ENCODE measurements at places on chromosomes 4 and X.

DNA sequence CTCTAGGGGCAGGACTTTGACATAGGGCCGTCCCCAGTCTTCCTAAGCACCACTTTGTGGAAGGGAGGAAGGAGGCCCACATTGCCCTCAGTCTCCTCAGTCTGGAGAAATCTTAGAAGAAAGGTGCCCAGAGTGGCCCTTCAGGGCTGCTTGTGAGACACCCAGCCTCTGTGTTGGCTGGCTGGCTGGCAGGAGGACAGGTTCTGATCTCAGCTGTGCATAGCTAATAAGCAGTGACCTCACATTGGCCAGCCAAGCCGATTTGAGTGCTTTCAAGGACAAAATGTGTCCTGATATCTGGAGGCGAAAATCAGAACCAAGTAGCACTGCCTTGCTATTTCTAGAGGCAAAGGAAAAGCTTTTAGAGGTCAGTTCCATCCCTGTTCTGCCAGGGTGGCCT, 211.5 kb downstream of the BCOR start:
- DNase-seq = no peak

GRCh38 chr4:54517781-54518444, 139.8 kb upstream of the KIT start:
- no peak for DNase-seq

- DNase-seq = no peak
These were observed 160.2 kb downstream of the PALLD start for GRCh38 chr4:168656946-168657473.

- DNase-seq = no peak
These were observed 1.0 kb upstream of the ANKRD17 start for GRCh38 chr4:73259571-73260090.

GRCh38 chr4:52704661-52705060, 45.6 kb upstream of the USP46 start:
- DNase-seq = no peak

DNA sequence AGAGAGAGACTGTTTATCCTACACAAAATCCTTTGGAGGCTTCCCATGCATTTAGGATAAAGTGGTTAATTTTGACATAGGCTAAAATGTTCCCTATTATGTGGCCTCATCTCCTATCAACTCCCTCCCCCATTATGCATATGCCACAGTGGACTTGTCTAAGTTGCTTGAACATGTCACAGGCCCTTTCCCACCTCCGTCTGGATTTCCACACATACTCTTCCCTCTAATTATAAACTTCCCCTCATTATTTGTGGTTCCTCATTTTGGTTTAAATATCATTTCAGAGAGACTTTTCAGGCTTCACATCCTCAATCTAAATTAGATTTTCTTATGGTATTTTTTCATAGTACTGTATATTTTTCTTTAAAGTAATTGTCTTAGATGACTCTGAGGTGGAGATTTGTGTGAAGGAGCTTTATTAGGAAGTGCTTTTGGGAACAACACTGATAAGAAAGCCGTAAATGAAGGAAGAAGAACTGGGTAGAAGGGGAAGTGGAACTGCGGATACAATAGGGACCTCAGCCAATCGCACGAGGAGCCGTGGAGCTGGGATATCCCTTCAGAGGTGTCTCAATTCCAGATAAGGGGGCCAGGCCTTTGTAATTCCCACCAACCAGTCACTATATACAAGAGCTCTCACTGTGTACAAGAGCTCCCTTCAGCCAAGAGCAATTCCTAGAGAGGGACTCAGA, 7.9 kb downstream of the C4orf17 start:
- DNase-seq = no peak

DNA sequence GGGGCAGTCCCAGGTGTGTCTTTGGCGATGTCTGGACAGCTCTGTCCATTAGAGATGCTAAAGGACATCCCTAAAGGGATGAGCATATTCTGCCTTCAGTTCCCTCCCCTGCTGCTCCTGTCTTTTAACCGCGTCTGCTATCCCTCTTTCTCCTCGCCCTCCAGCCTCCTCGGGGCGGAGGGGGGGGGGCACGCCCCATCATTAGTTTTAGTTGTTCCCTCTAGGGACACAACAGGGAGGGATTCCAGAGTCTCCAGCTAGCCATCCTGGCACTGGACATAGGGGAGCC, 1.1 kb downstream of the MSL3 start:
- DNase-seq = no peak

GRCh38 chr4:87995435-87995834, 12.0 kb upstream of the PKD2 start:
- DNase-seq = no peak

GRCh38 chr4:57504139-57504538, 394.0 kb upstream of the IGFBP7 start:
- no peak for DNase-seq

DNA sequence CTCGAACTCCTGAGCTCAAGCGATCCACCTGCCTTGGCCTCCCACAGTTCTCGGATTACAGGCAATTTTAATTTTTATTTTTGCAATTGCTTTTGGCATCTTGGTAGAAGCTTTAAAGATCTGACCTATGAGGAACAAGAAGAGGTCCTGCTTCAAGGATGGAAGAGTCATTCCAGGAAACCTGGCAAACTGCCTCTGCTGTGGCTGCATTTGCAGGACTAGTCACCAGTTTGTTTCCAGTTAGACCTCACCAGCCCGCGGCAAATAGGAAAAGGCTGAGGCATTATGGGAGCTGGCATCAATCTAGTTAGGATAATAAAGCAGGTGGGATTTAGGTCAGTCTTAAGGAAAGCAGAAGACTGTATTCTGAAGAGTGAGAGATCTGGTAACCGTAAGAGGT, 51.9 kb upstream of the LAS1L start:
- peak; percentile 14 for DNase-seq

DNA sequence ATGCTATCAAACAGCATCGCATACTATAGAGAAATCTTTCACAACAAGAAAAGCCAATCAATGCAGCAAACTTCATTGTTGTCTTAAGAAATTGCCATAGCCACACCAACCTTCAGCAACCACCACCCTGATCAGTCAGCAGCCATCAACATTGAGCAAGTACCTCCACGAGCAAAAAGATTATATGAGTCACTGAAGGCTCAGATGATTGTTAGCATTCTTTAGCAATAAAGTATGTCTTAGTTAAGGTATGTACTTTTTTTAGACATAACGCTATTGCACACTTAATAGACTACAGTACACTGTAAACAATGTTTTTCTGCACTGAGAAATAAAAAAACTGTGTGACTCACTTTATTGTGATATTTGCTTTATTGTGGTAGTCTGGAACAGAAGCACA, 37.8 kb upstream of the FUNDC1 start:
- peak; percentile 44 for DNase-seq

- no peak for DNase-seq
These were observed 170.6 kb downstream of the TMA16 start for GRCh38 chr4:163665101-163665500.

- DNase-seq = no peak
These were observed 51.7 kb downstream of the RAB28 start for GRCh38 chr4:13432453-13432852.

DNA sequence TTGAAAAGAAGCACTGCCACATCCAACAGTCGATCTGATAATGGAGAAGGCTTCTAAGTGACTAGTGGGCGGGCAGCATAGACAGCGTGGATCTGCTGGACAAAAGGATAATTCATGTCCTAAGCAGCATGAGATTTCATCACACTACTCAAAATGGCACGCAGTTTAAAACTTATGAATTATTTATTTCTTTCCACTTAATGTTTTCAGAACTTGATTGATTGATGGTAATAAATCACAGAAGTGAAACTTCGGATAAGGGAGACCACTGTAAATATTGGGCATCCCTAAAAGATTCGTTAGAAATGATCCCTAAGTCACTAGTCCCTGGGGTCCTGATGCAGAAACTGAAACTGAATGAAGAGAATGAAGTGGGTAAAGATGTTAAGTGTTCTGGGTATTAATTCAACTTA, 93.0 kb upstream of the ANK2 start:
- no peak for DNase-seq

GRCh38 chr4:138190452-138190858, 51.7 kb downstream of the SLC7A11 start:
- DNase-seq = no peak

- no peak for DNase-seq
These were observed 33.3 kb downstream of the FRYL start for GRCh38 chr4:48746608-48747362.

- no peak for DNase-seq
These were observed 26.1 kb downstream of the TKTL2 start for GRCh38 chr4:163447481-163447880.

DNA sequence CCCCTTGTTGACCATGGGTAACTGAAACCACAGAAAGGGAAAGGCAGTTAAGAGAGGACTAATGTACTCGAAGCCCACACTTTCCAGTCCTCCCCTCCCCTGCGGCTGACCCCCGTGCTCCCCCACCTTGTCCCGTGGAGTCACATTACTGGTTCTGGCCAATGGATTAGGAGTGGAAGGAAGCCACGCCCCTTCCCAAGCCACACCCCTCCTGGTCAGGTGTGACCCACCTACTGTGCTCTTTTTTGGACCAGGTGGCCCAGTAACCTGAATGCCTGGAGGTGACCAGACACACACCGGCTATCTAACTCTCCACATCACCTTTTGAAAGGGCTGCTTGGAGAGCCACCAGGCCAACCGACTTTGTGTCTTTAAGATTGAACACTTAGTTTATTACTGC, 109.3 kb upstream of the MSX1 start:
- DNase-seq = no peak

DNA sequence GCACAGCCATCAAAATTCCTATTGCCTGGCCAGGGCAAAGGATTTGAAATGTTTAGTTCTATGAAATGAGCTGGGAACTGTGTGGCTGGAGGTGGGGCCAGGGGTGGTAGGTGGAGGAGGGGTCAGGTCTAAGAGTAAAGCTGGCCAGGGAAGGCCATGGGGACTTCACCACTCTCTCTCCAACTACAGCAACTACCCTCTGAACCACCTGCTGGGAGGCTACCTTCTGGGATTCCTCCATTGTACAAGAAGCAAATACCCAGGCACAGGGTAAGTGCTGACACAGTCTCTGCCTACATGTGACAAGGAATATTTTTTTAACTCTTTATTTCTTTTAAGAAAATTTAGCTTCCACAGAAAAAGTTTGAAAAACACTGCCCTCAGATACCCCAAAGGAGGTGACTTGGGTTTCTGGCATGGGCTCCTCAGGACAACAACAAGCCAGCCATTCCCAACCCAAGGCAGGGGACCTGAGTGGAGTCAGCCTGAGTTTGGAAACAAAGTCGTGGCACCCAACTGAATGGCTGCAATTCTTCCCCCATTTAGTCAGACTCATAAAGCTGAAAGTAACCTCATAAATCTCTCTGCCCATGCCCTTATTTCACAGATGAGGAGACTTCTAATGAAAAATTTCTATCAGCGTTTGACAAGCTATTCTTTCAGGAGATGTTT, 593.8 kb upstream of the DIPK2B start:
- DNase-seq = no peak

- DNase-seq = no peak
These were observed 16.7 kb downstream of the ZAR1 start for GRCh38 chr4:48506716-48507115.

DNA sequence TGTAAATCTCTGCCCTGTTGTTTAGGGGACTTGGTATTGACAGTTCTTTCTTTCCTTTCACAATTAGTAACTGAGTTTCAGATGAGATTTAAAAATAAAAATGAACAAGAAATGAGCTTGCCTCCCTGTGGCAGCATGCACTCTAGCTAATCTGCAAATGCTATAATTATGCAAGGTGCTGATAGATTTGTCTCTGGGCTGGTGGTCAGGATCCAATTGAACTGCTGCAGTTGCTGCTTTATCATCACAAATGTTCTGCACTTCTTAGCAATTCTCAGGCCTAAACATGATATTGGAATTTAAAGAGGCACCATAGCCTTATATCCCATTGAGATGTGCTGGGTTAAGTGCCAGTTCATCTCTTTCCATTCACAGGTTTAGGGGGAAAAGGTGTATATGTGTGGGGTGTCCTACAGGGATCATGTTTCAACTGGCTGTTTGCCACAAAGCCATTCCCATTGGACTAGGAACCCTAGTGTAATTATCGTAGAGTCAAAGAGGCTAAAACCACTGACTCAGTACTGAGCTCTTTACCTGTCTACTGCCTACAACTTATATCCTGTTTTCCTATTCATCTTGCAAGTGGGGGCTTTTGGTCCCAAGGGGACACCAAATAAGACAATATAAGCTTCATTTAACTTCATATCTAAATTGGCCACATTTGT, 260.3 kb upstream of the TEX13A start:
- no peak for DNase-seq

DNA sequence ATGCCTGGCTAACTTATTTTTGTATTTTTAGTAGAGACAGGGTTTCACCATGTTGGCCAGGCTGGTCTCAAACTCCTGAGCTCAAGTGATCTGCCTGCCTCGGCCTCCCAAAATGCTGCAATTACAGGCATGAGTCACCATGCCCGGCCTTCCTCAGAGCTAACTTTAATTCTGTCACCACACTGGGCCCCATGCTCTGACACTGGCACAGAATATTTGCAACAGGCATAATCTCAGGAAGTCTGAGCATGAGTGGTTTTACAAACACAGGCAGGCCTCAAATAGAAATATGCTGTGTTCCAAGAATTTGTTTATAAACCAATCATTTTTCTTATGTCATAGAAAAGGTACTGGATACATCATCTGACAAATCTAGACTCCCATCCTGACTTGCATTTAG, 32.7 kb upstream of the FAM9C start:
- peak; percentile 42 for DNase-seq

DNA sequence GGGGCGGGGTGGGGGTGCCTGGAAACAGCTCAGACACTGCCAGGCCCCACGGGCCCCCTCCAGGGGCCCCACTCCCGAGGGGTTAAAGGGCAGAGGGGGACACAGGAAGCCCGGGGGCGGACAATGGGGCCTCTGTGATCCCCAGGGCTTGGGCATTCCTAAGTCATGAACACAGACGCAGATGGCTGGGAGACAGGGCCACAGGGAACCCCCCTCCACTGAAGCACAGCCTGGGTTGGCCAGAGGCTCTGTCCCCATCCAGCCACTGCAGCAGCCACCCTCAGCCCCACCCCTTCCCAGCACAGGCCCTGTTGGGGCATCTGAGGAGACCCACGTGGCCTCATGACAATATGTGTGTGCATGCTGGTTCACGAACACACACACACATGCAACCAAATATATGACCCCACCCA, 3.9 kb downstream of the L1CAM start:
- DNase-seq = peak; percentile 51

- DNase-seq = no peak
These were observed 4.9 kb downstream of the CDKN2AIP start for GRCh38 chr4:183449193-183449882.

DNA sequence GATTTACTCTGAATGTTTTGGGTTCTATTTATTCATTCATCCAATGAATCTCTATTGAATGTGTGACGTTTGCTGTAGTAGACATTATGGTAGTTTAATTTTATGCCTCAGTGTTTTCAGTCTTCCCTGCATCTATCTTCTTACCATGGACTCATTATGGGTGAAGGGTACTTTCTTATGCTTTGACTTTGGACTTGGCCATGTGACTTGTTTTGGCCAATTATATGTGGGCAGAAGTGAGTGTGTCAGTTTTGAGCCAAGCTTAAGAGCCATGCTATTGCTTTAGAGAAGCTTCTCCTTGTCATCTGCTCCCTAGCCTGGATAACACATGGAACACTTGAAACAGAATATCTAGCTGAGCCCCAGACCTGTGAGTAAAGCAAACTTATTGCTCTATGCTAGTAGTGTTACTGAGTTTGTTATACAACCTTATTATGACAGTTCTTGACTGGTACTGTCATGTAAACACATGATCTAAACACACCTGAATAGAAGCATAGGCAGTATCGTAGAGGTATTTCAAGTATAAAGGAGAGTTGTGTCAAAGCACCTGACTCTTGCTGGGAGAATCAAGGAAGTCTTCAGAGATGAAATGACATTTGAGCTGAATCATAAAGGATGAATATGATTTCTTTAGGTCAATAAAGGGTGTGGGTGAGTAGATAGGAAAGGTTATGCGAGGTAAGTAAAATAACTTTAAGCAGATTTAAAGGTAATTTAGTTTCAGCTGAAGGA, 128.4 kb downstream of the NAA11 start:
- no peak for DNase-seq

Measured in kidney tubule cell (primary cell).